ENCODE measurements at places on chromosomes 6 and 20. TPM values are rescaled to one million over a fixed set of nuclear protein-coding genes. Genes with fewer than 3 reads are reported as not detected.

- no peaks in the 10 kb centered on the region for H3K27me3 ChIP-seq
- no peak for DNase-seq
- H3K27ac ChIP-seq, result no peak overlapping the region
- H3K4me1 ChIP-seq, result peaks cover 23% of the 10 kb centered on the region
Measured at GRCh38 chr20:33400812-33401183, 521 bp downstream of the CDK5RAP1 start.

Gene SLC26A8
- 5.7 TPM for polyA plus RNA-seq

- no peaks in the 10 kb centered on the region for H3K36me3 ChIP-seq
- no peak overlapping the region for H3K27ac ChIP-seq
- H3K4me1 ChIP-seq, result no peaks in the 10 kb centered on the region
- no peaks in the 10 kb centered on the region for H3K27me3 ChIP-seq
- peak; percentile 61 for DNase-seq
- H3K4me3 ChIP-seq, result no peak overlapping the region
Measured at GRCh38 chr6:108452711-108453195, 108.0 kb upstream of the FOXO3 start.

GRCh38 chr20:829551-829950 lies 4.0 kb upstream of the FAM110A start:
- peaks cover 9% of the 10 kb centered on the region for H3K4me1 ChIP-seq
- H3K36me3 ChIP-seq, result no peaks in the 10 kb centered on the region
- no peak for DNase-seq
- no peak overlapping the region for H3K4me3 ChIP-seq
- H3K27me3 ChIP-seq, result no peaks in the 10 kb centered on the region
- H3K27ac ChIP-seq, result no peak overlapping the region

DNA sequence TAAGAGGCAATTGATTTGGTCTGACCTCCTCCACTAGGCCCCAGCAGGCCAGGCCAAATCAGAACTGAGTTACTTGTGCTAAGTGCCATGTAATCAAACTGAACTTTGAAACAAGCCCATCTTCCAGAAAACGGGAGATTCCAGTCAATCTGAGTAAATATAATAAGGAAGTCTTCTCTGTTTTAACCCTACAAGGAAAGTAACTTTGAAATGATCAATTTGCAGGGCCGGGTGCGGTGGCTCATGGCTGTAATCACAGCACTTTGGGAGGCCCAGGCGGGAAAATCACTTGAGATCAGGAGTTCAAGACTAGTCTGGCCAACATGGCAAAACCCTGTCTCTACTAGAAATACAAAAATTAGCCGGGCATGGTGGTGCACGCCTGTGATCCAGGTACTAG lies 2.0 kb upstream of the SHLD1 start:
- H3K36me3 ChIP-seq, result no peaks in the 10 kb centered on the region
- DNase-seq, result no peak
- no peak overlapping the region for H3K4me3 ChIP-seq
- no peak overlapping the region for H3K27ac ChIP-seq
- no peaks in the 10 kb centered on the region for H3K27me3 ChIP-seq

GRCh38 chr6:108156938-108157233 lies 8.9 kb upstream of the NR2E1 start:
- no peak for DNase-seq
- H3K27me3 ChIP-seq, result peaks cover 82% of the 10 kb centered on the region
- no peak overlapping the region for H3K27ac ChIP-seq

- H3K4me3 ChIP-seq, result no peak overlapping the region
- H3K27me3 ChIP-seq, result no peaks in the 10 kb centered on the region
- H3K27ac ChIP-seq, result no peak overlapping the region
- no peaks in the 10 kb centered on the region for H3K4me1 ChIP-seq
- no peak for DNase-seq
Measured at GRCh38 chr20:9286501-9287461, 217.9 kb downstream of the PLCB4 start.

- H3K27ac ChIP-seq, result no peak overlapping the region
- DNase-seq, result no peak
- peaks cover 7% of the 10 kb centered on the region for H3K4me1 ChIP-seq
- no peak overlapping the region for H3K4me3 ChIP-seq
Measured at GRCh38 chr6:3566812-3567211, 110.0 kb upstream of the SLC22A23 start.

DNA sequence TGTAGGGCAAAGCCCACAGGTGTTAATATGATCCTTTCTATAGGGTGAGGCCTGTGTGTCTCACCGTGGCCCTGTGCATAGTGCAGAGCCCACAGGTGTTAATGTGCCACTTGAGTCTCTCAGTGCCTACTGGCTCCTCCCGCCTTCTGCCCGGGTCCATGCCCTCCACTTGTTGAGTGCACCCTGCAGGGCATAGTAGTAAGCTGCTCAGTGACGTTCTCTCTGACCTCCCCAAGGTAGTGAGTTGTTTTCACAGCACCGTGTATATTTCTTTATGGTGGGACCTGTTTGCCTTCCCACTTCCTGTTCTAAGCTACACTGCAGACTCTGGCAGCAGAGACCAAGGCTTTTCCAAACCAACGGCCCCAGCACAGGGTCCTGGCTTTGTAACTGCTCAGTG lies 64.5 kb upstream of the SLC22A1 start:
- H3K36me3 ChIP-seq, result peaks cover 68% of the 10 kb centered on the region
- H3K4me3 ChIP-seq, result no peak overlapping the region
- H3K27ac ChIP-seq, result no peak overlapping the region
- no peaks in the 10 kb centered on the region for H3K4me1 ChIP-seq
- no peaks in the 10 kb centered on the region for H3K27me3 ChIP-seq
- DNase-seq, result no peak

GRCh38 chr6:2225422-2226392 lies 19.7 kb downstream of the GMDS start:
- no peak for DNase-seq
- no peak overlapping the region for H3K27ac ChIP-seq
- H3K4me1 ChIP-seq, result no peaks in the 10 kb centered on the region
- H3K27me3 ChIP-seq, result no peaks in the 10 kb centered on the region

Data from spinal cord (tissue), 10 donors.